ENCODE measurements at places on chromosomes 6 and 20.

GRCh38 chr20:1382670-1383069 lies 10.2 kb downstream of the FKBP1A start:
- no peak for DNase-seq

- DNase-seq: no peak
Measured at GRCh38 chr20:19851861-19852260, 93.8 kb downstream of the RIN2 start.

GRCh38 chr20:10523443-10523842 lies 88.3 kb downstream of the SLX4IP start:
- no peak for DNase-seq

GRCh38 chr6:129849456-129849855 lies 11.7 kb downstream of the TMEM244 start:
- DNase-seq: no peak

- no peak for DNase-seq
Measured at GRCh38 chr20:3390759-3391425, 16.6 kb downstream of the DNAAF9 start.

- DNase-seq: no peak
Measured at GRCh38 chr20:3580412-3580811, 82.8 kb downstream of the GFRA4 start.

- DNase-seq: no peak
Measured at GRCh38 chr6:124960757-124961463, 1.3 kb upstream of the RNF217 start.

DNA sequence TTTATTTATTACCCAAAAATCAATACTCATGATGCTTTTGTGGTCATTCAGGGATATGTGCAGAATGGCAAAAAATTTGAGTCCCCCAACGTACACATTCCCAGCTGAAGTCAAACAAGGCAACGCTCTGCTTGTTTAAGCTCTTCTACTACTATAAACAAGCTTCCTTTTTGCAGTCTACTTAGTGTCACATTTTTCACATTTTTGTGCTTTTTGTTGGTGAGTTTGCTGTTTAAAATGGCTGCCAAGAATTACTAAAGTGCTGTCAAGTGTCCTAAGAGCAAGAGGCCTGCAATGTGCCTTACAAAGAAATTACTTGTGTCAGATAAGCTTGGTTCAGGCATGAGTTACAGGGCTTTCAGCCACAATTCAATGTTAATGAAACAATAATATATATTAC lies 2.1 kb downstream of the WFDC8 start:
- DNase-seq: no peak

- DNase-seq: no peak
Measured at GRCh38 chr20:52130406-52130805, 61.2 kb downstream of the ZFP64 start.

DNA sequence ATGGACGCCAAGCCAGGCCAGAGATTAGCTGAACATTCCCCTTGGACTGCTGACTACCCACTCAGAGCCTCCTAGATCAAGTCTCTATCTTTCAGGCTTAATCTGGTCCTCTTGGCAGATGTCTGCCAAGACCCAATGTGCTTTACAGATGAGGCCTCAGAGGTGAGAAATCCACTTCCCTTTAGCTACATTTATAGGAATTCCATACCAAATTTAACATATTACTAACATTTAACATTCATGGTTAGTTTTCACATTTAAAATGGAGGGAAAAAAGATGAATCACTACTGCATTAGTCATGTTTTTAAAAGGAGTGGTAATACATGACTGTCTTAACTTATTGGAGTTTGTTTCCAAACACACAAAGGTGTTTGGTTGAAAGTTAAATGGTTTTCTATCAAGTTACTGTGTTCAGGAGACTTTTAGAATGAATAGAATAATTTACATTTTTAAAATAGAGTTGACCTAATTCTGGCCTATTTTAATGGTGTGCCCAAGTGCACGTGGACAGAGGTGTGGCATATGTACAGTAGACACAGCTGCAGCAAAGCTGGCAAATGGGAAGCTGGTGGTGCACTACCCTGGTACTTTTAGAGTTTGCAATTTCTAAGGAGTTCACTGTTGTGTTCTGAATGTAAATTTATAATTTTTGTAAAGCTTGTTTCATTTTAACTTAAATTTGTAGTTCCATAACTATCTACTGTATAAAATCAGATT lies 41.9 kb upstream of the CALHM6 start:
- no peak for DNase-seq

GRCh38 chr6:127854009-127854408 lies 46.8 kb downstream of the THEMIS start:
- DNase-seq: no peak

DNA sequence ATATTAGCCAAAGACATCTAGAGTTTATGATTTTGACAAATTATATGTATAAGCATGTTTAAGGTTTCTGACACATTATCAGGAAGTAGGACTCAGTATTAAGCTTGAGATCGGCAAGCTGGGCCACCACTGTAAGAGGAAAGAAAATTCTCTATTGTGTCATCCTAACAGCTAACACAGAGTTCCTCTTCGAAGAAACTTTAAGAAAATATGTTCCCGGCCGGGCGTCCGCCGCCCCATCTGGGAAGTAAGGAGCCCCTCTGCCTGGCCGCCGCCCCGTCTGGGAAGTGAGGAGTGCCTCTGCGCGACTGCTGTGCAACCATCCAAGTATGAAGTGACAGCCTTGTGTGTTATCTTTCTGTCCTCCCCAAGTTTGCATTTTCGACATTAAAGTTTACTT lies 23.0 kb downstream of the USP49 start:
- DNase-seq: no peak

- no peak for DNase-seq
Measured at GRCh38 chr6:134727081-134727480, 222.8 kb downstream of the ALDH8A1 start.

- DNase-seq: no peak
Measured at GRCh38 chr6:52209770-52210169, 23.6 kb downstream of the IL17A start.

GRCh38 chr6:160101277-160102205 lies 20.1 kb upstream of the SLC22A1 start:
- no peak for DNase-seq

- no peak for DNase-seq
Measured at GRCh38 chr6:169991031-169991390, 239.6 kb downstream of the ERMARD start.

DNA sequence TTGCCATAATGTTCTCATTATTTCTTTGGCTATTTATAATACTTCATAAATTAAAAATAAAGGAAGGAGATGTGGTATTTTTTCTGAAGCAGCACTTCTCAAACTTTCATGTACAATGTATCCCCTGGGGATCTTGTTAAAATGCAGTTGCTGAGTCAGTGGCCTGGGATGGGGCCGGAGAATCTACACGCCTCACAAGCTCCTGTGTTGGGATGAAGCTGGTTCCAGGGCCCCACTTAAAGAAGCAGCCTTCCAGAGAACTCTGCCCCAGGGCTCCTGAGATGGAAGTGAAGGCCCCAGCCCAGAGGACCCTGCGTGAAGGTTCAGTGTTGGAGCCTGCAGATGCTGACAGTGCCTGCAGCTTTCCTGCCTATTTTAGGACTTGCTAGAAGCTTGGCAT lies 40.1 kb upstream of the SLC23A2 start:
- no peak for DNase-seq

GRCh38 chr6:12458558-12458957 lies 168.4 kb downstream of the EDN1 start:
- no peak for DNase-seq

DNA sequence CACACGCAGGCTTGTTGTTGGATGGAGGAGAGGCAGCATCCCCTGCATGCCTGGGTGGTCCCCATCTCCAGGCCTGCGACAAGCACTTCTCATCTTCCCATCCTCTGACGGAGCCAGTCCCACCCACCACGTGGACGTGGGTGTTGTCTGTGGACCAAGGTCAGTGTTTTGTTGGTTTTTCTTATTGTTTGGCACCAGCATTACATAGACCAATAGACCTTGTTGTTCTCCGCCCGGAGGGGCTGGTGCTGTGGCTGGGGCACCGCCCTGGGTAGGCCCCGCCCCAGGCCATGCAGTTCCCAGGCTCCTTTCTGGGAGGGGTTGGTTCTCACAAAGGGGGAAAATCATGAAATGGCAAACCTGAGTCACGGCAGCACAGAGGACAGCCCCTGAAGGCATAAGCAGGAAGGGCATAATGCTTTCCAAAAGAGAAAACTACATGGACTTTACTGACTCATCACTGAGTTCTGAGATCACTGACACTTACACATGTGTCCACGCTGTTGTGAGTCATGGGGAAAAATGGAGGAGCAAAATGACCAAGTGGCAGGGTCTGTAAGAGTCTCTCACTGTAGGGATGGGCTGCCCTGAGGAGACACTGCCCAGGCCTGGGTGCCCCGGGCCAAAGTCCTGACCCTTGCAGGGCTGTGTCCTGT lies 90.8 kb downstream of the THBS2 start:
- DNase-seq: no peak

GRCh38 chr6:154166140-154166539 lies 127.1 kb downstream of the OPRM1 start:
- no peak for DNase-seq

DNA sequence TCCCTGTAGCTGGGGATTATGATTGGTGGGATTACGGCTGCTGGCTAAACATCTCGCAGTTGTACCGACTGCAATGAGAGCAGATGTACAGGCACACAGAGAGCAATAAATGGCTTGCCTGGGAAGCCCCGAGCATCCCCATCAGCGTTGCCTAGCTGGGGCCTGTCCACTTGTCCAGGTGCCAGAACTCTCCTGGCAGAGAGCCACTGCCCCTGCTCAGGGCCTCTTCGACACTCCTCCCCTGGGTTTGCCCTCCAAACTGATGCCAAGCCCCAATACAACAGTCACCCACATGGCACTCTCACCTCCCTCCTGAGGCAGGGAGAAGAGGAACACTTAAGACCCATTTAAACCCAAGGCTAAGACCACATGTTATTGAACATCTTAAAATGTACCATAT lies 715.1 kb downstream of the PTPRT start:
- DNase-seq: no peak
